Epithelial cell of esophagus (primary cell): ENCODE measurements at places on chromosomes 3 and 15.

DNA sequence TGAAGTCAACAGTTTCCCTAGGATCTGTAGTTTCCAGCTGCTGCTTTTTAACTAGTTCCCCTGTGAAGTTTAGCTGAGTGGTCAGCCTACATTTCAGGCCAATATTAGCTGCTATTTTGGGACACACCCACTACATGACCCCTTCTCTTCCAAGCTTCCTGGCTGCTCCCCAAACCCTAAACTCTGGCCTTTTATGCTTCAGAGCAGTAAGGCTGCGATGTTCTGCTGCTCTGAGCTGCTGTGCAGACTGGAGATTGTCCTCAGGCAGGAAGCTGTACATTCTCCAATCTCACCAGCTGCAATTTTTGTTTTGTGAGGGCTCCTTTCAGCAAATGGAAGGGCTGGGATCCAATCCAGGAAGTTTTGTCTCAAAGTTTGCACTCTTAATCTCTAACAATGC, 48.0 kb upstream of the WDR72 start:
- no peak for DNase-seq

- DNase-seq = no peak
Observed at GRCh38 chr3:97765336-97765735, 778 bp downstream of the ARL6 start.

- no peak for DNase-seq
Observed at GRCh38 chr3:11116336-11117059, 37.8 kb upstream of the HRH1 start.

- no peak for DNase-seq
Observed at GRCh38 chr3:197408177-197408957, 110.0 kb upstream of the DLG1 start.

- DNase-seq = peak; percentile 12
Observed at GRCh38 chr3:129277829-129278271, 820 bp upstream of the HMCES start.

GRCh38 chr3:33704891-33705290, 13.2 kb downstream of the CLASP2 start:
- DNase-seq = peak; percentile 41

DNA sequence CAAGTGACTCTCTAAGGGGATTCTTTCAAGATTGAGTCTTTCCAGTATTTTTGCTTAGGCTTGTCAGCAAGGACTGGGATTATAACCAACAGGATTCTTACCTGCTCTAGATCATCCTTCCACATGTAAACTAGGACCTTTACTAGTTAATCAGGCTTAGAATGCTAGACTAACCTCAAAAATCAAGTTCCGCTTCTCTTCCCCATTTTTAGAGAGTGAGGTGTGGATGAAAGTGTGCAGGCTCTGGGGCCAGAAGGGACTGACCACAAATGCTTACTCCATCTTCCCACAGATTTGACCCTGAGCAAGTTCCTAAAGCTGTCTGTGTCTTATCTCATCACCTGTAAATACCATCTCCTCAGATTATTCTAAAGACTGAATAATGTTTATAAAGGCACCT, 89.5 kb upstream of the IL12A start:
- DNase-seq = no peak

- DNase-seq = no peak
Observed at GRCh38 chr3:196063456-196063855, 18.4 kb downstream of the TFRC start.

DNA sequence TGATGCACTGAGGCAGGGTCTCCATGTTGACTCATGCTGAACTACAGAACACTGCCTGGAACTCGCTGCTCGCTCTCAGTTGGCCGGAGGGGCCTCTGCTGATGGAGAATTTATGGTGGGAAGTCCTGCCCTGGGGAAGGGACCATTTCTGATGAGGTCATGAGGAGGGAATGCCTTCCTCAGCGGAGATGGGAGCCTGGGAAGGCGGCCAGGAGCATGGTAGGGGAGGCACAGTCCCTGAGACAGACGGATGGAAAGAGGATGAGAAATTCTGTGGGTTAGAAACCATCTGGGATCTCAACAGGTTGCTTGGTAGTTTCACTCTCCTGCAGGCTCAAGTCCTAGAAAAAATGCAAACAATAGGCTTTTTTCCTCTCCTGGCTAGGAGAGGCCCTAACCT, 56.8 kb upstream of the TPM1 start:
- DNase-seq = no peak

DNA sequence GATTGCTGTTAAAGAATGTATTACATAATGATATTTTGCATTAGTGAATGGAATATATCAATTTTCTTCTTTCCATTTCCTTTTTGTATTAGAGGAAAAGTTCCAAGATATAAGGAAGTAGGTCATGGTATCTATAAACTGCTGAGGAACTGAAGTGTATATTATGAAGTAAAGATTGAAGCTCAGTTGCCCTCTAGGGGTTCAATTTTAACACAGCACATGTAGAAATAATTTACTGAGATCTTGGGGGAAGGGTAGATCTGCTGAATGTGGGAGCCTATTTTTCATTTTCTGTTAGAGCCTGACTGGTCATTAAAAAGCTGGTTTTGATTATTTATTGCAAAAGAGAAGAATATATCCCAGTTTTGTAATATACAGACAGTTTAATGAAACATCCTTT, 45.2 kb downstream of the CMC1 start:
- peak; percentile 25 for DNase-seq

DNA sequence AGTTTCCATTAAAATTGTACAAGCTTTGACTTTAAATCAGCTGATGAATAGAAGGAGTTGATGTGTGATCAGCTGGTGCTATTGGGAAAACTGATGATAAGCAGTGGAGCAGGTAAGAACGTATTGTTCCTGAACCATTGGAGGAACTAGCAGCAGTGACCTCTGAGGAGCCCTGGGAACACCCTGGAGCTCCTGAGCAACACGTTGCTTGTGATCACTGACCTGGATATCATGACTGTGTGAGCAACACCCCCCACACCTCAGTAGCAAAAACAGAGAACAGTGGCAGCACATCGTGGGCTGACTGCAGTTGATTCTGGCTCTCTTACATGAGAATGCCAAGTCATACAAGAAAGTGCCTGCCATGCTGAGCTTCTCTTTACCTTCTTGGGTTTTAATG, 72.9 kb downstream of the BLM start:
- no peak for DNase-seq

DNA sequence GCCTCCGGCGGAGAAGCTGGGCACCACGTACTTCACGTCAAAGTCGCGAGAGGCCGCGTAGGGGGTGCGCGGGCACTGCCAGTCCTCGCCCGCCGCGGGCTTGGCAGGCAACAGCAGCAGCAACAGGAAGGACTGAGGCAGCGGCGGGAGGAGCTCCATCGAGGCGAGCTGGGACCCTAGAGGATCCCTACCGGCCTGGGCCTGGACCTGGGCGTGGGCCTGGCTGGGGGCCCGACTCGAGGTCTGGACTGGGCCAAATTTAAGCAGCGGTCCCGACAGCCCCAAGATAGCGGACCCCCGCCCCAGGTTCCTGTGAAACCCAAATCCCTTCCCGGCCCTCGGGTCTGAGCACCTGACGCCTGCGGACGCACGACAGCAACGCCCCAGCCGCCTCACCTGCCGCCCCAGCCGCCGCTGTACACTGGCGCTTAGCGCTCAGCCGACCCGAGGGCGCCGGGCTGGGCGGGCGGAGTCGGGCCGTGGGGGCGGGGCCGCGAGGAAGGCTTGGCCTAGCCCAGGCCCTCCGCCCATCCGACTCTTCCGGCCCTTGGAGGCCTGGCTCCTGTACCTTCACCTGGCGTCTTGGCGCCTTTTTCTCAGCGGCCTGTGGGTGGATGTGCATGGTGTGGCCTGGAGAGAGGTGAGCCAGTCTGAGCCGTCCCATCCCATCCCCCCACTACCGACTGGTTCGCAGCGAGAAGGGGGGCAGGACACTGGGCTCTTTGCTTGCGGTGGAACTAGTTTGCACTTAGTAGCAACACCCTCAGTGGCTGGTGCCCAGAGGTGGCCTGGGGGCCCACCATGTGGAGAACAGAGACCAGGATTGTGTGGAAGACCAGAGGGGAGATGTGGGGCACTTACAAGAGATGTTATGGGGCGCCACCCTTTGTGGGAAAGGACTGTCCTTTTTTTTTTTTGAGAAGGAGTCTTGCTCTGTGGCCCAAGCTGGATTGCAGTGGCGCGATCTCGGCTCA, at the start of gene MST1R:
Gene MST1R (minus strand): TSS at position 423 of the 974 bp plus-strand sequence. CDS start 264 bp downstream, at position 159.
- peak; percentile 87 for DNase-seq

GRCh38 chr15:61871926-61872522, 188.2 kb downstream of the VPS13C start:
- DNase-seq = peak; percentile 32

- peak; percentile 74 for DNase-seq
Observed at GRCh38 chr3:172626021-172626640, 84.7 kb downstream of the NCEH1 start.

DNA sequence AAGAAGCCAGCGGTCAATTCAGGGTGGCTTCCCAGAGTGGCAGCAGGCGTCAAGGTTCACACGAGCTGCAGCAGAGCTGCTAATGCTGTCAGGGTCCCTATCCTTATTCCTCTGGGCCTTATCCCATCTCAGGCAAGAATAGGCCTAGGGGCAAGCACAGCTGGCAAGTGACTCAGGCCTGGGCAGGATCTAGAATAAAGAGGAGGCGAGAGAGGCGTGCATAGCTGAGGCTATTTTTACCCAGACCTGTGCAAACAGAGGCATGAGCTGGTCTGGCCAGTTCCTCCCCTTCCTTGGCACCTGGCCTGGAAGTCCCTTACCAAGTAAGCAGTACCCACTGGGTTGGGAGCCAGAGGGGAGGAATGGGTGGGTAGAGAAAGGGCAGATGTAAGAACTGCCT, 12.2 kb upstream of the VIPR1 start:
- DNase-seq = peak; percentile 94
